ENCODE measurements at places on chromosomes 3 and 15. TPM values are rescaled to one million over a fixed set of nuclear protein-coding genes. Genes with fewer than 3 reads are reported as not detected.

Gene DTX3L
- 6.0 TPM for total RNA-seq

DNA sequence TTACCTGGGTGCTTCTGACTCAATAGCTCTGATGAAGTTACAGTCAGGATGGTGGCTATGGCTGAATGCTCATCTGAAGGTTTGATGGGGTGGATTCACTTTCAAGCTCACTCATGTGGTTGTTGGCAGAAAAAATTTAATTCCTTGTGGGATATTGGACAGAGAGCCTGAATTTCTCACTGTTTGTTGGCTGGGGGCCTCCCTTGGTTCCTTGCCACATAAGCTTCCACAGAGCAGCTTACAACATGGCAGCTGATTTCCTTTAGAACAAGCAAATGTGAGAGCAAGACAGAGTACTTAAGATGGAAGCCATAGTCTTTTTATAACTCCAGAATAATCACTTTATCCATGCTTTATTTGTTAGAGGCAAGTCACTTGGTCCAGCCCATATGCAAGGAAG is 150.6 kb downstream of the PPM1L start:
- H3K4me1 ChIP-seq, result no peaks in the 10 kb centered on the region
- H3K36me3 ChIP-seq, result no peaks in the 10 kb centered on the region
- H3K27ac ChIP-seq, result no peak overlapping the region

DNA sequence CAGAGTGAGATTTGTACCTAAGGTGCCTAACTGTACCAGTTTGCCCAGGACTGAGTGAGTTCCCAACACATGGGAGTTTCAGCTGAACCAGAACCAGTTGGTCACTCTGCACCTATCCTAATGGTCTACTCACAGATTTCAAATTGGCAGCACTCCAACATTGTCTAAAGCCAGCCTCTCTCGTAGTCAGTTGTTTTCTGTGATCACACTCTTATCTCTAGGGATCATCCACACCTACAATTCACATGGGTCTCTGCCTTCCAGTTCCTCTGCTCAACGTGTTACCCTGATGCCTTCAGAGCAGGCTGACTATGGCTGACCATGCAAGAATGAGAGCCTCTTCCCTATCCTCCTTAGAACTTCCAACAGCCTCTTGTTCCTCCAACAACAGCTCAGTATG is 624.8 kb downstream of the NTRK3 start:
- H3K36me3 ChIP-seq, result no peaks in the 10 kb centered on the region
- peaks cover 5% of the 10 kb centered on the region for H3K27me3 ChIP-seq
- H3K27ac ChIP-seq, result no peak overlapping the region
- H3K4me1 ChIP-seq, result no peaks in the 10 kb centered on the region

DNA sequence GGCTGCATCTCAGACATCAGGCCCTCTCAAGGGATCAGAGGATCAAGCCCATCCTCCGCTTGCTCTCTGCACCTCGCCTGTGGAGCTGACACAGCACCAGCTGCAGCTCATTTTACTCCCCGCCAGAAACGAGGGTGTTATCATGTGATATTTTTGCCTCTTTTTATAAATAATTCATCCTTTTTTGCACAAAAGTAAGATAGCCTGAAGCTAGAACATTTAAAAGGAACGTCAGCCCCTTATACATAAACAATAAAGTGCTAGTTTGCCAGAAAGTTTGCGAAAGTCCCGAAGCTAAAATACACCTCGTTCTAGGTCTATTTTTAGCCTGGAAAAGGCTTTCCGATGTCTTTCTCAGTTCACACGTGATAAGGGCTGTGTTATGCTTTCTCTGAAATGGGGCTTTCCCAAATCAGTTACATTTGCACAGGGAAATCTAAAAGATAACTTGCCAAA is 9.6 kb upstream of the FAM174B start:
- peaks cover 3% of the 10 kb centered on the region for H3K27me3 ChIP-seq
- H3K36me3 ChIP-seq, result peaks cover 3% of the 10 kb centered on the region
- no peak for DNase-seq
- H3K27ac ChIP-seq, result no peak overlapping the region
- peaks cover 44% of the 10 kb centered on the region for H3K4me1 ChIP-seq

- DNase-seq, result no peak
- H3K27ac ChIP-seq, result no peak overlapping the region
- H3K4me1 ChIP-seq, result peaks cover 3% of the 10 kb centered on the region
Measured at GRCh38 chr15:69828181-69828828, 269.4 kb downstream of the TLE3 start.

GRCh38 chr3:184259878-184260723 is 1.3 kb downstream of the CAMK2N2 start:
- peaks cover 13% of the 10 kb centered on the region for H3K36me3 ChIP-seq
- H3K27ac ChIP-seq, result no peak overlapping the region
- H3K4me1 ChIP-seq, result peaks cover 22% of the 10 kb centered on the region
- DNase-seq, result peak; percentile 59

Gene CLDN18
- total RNA-seq, result not detected

- peaks cover 5% of the 10 kb centered on the region for H3K36me3 ChIP-seq
- no peak overlapping the region for H3K27ac ChIP-seq
- H3K4me3 ChIP-seq, result no peak overlapping the region
- no peak for DNase-seq
- no peaks in the 10 kb centered on the region for H3K4me1 ChIP-seq
- H3K27me3 ChIP-seq, result no peaks in the 10 kb centered on the region
Measured at GRCh38 chr15:69232144-69232543, 66.6 kb upstream of the PAQR5 start.

DNA sequence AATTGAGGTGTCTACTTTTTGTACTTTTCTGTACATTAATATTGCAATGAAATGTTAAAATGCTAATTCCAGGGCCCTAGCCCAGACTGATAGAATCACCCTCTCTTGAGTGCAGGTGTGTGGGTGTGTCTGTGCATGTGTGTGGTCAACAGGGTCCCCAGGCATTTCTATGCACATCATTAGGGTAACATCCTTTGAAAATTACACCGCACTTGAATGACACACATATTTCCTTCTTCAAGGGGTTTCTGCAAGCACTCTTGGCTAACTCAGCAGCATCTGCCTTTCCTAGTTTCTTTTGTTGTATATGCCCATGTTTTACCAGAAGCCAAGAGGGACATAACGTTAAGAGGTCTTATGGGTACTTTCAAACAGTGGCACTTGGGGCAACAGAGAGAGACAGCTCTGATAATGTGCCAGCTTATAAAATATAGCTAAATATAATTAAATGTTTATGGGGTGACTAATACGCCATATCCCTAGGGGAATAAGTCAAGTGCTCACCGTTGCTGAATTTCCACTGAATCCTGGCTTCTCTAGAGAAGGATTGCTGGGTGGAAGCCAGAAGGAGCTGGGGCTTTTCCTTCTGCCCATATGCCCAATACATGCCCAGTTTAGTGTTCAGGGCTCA is 54.5 kb upstream of the LRIG1 start:
- H3K27ac ChIP-seq, result no peak overlapping the region
- peaks cover 4% of the 10 kb centered on the region for H3K4me1 ChIP-seq
- no peak for DNase-seq
- H3K27me3 ChIP-seq, result no peaks in the 10 kb centered on the region
- no peaks in the 10 kb centered on the region for H3K36me3 ChIP-seq
- H3K4me3 ChIP-seq, result no peak overlapping the region

DNA sequence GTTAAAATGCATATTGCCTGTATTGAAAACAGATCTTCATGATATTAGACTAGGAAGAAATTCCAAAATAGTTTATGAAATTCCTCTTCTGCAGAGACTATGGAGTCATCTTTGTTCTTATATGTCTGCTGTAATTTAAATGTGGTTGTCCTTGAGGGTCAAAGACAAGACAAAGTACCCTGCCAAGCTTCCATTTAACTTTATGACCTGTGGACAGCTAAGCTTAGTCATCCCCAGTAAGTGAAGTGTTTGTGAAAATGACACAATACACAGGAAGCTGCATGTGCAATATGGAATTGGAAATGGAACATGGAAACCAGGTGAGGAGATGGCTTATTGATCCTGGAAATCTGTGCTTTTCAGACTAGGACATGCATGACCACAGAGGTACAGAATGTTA is 68.5 kb upstream of the GBE1 start:
- H3K36me3 ChIP-seq, result no peaks in the 10 kb centered on the region
- H3K27ac ChIP-seq, result no peak overlapping the region
- H3K27me3 ChIP-seq, result peaks cover 1% of the 10 kb centered on the region
- DNase-seq, result no peak
- no peaks in the 10 kb centered on the region for H3K4me1 ChIP-seq

DNA sequence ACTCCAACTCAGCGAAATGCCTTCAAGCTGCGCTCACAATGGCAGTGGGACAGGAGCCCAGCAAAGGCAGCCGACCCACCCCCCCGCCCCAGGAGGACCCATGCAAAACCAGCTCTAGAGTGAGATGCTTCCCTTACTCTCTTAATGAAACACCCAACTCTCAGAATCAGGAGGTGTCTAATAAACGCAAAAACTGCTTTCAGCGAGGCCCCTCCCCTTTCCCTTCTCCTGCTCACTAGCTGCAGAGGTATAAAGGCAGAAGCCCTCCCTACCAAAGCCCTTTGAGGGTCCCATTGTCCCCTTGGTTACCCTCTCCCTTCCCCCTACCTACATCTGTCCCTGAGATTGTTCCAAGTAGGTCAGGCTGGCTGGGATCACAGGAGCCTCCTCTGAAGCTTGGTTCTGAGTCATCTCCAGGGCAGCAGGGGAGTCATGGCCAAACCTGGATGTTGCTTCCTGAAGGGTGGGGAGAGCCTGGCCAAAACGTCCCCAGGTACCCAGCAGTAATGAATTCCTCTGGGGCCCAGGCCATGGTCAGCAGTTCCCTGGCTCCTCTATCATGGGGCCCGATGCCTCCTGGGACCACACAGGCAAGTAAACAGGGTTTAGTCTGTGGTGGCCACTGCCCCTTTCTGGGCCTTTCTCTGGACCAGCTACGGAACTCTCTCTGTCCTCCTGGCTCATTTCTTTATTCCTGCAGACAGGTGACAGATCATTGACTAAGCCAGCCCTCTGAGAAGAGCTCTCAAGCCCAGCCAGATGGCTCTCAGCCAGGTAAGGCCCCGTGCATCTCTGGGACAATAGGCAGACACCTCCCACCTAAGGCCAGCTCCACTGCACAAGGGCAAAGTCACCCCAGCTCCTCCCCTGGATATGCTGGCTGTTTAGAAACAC is 8.6 kb downstream of the KLHL25 start:
- peaks cover 25% of the 10 kb centered on the region for H3K4me1 ChIP-seq
- H3K4me3 ChIP-seq, result no peak overlapping the region
- H3K27ac ChIP-seq, result peak overlapping the region; percentile 64
- peaks cover 4% of the 10 kb centered on the region for H3K27me3 ChIP-seq

Gene CCDC13
- total RNA-seq, result 0.41 TPM

- H3K4me3 ChIP-seq, result no peak overlapping the region
- H3K4me1 ChIP-seq, result peaks cover 4% of the 10 kb centered on the region
- no peaks in the 10 kb centered on the region for H3K27me3 ChIP-seq
- H3K36me3 ChIP-seq, result no peaks in the 10 kb centered on the region
Measured at GRCh38 chr15:97077975-97078374, 747.5 kb downstream of the NR2F2 start.

DNA sequence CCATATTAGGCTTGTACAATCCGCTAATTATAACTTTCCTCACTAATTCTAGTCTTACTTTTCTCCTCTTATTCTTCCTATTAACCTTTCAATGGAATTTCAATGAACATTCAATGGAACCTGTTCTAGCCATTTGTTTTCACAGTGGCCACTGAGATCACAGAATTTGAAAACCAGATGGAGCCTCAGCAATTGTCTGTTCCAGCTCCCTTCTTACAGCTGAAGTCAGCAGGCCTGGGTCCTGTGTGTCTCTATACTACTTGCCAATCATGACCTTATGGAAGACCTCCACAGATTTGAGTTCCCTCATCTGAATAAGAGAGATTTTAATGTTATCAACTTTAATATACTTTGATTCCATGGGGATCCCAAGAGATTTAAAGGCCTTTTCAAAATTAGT is 36.6 kb downstream of the TJP1 start:
- H3K27me3 ChIP-seq, result peaks cover 6% of the 10 kb centered on the region
- H3K27ac ChIP-seq, result no peak overlapping the region
- H3K4me1 ChIP-seq, result peaks cover 18% of the 10 kb centered on the region
- peaks cover 31% of the 10 kb centered on the region for H3K36me3 ChIP-seq

GRCh38 chr3:37441689-37442088 is 267.3 kb upstream of the LRRFIP2 start:
- no peak for DNase-seq
- H3K27ac ChIP-seq, result no peak overlapping the region
- no peaks in the 10 kb centered on the region for H3K36me3 ChIP-seq
- peaks cover 3% of the 10 kb centered on the region for H3K27me3 ChIP-seq
- H3K4me3 ChIP-seq, result no peak overlapping the region

Gene SLC15A2
- total RNA-seq, result 4.9 TPM

DNA sequence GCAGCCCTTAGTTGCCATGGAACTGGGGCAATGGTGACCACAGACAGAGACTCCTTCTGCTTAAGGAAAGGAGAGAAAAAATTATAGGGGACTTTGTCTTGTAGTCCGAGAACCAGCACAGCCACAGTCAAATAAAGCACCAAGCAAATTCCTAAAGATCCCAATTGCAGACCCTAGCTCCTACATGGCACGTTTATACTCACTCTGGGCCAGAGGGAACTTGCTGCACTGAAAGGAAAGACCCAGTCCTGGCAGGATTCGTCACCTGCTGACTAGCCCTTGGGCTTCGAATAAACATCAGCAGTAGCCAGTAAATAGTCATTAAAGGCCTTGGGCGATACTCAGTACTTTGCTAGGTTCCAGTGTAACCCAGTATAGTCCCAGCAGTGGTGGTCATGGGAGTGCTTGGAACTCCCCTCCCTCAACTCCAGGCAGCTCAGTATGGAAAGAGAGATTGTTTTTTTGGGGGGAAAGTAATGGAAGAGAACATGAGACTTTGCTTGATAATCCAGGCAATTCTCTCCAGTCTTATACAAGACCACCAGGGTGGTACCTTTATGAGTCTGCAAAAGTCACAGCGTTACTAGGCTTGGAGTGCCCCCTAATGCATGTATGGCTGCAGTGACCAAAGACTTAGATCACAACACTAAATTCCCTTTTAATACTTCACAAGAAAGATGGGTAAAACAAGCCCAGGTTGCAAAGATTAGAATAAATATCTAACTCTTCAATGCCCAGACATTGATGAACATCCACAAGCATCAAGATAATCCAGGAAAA is 66.4 kb upstream of the AGTR1 start:
- DNase-seq, result peak; percentile 33
- no peaks in the 10 kb centered on the region for H3K27me3 ChIP-seq

GRCh38 chr3:136898954-136899353 is 36.9 kb downstream of the NCK1 start:
- peaks cover 19% of the 10 kb centered on the region for H3K36me3 ChIP-seq
- peaks cover 3% of the 10 kb centered on the region for H3K27me3 ChIP-seq
- DNase-seq, result no peak

Gene SCG5
- 15.6 TPM for total RNA-seq

Gene SRPRB
- 22.9 TPM for total RNA-seq

Data from endothelial cell (in vitro differentiated cells).